ENCODE measurements at places on chromosomes 6 and 20. TPM values are rescaled to one million over a fixed set of nuclear protein-coding genes. Genes with fewer than 3 reads are reported as not detected.

DNA sequence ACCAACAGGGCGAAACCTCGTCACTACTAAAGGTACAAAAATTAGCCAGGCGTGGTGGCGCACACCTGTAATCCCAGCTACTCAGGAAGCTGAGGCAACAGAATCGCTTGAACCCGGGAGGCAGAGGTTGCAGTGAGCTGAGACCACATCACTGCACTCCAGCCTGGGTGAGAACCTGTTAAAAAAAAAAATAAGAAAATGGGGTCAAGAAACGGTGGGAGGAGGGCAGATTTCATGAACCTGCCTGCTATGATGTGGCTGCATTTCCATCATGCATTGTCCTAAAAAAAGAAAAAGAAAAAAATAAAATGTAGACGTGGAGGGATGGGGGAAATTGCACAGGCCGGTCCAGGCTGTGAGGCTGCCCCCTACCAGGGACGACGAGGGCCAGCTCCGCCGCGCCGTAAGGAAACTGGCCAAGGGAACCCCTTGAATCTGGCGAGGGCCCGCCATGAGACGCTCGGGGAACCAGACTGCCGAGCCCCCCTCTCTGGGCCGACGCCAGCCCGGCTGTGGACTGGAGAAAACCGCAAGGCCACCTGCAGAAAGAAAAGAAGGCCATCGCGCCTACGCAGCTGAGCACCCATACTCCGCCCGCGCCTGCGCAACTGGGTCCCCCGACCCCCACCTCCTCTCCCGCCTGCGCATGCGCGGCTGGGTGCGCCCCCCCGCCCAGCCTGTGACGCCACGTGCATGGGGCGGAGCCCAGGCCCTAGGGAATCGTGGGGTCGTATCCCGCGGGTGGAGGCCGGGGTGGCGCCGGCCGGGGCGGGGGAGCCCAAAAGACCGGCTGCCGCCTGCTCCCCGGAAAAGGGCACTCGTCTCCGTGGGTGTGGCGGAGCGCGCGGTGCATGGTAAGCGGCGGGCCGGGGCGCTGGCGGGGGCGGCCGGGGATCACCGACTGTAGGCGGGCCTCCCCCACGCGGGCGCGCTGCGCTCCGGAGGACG is at the start of gene ENTPD6:
TSS of gene ENTPD6 (plus strand) at position 699 of the 948 bp plus-strand sequence. CDS start 10,825 bp downstream, outside the sequence.
- peak within 1 kb of the TSS; percentile 77 for H3K4me3 ChIP-seq
- H3K36me3 ChIP-seq, result peaks cover 13% of the 10 kb centered on the region
- peak; percentile 86 for DNase-seq
- peaks cover 28% of the 10 kb centered on the region for H3K4me1 ChIP-seq

The CHRNA4 gene
- total RNA-seq, result not detected

DNA sequence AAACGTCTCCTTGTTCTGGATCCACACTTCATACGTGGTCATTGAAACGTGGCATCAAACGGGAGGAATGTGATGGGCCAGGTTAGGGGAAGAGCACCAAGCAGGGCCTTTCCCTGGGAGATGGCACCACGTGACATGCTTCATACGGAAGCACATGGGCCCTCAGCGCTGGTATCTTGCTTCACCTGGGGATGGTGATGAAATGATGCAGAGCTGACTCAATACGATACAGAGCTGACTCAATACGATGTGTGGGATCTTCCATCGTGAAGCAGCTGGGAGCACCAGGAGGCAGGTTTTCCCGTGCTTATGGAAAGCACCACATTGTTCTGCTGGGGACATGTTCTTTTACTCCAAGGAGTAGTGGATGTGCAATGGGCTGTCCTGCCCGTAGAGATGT is 22.5 kb upstream of the TAGAP start:
- H3K4me3 ChIP-seq, result no peak overlapping the region
- peaks cover 6% of the 10 kb centered on the region for H3K36me3 ChIP-seq
- H3K27ac ChIP-seq, result no peak overlapping the region
- H3K4me1 ChIP-seq, result peaks cover 15% of the 10 kb centered on the region
- H3K27me3 ChIP-seq, result peaks cover 53% of the 10 kb centered on the region

The BANF2 gene
- total RNA-seq, result not detected

DNA sequence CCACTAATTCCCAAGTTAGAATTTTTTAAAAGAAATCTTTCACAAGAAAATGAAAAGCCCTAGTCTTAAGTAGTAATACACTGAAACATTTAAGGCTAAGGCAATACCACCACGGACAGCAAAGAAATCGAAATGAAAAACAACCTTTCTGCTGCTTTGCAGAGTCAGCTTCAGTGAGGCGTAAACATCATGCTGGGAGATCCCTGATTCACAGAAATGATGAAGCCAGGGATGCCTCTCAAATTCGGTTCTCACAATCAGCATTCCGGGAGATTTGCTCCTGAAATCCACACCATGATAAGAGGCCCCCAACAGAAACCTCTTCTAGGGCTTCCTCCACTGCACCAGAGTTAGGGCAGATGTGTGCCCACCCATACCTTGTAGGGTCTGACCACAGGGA is 18.6 kb downstream of the RRBP1 start:
- H3K36me3 ChIP-seq, result peaks cover 37% of the 10 kb centered on the region
- DNase-seq, result no peak
- H3K4me3 ChIP-seq, result no peak overlapping the region
- H3K4me1 ChIP-seq, result peaks cover 18% of the 10 kb centered on the region
- H3K27ac ChIP-seq, result no peak overlapping the region
